Activated naive CD4-positive, alpha-beta T cell treated with anti-CD3 and anti-CD28 coated beads, Interleukin-2, amount 10 ng/mL, durations not matched to agents 7 days and 5 days (primary cell): ENCODE measurements at places on chromosomes 5 and 9.

DNA sequence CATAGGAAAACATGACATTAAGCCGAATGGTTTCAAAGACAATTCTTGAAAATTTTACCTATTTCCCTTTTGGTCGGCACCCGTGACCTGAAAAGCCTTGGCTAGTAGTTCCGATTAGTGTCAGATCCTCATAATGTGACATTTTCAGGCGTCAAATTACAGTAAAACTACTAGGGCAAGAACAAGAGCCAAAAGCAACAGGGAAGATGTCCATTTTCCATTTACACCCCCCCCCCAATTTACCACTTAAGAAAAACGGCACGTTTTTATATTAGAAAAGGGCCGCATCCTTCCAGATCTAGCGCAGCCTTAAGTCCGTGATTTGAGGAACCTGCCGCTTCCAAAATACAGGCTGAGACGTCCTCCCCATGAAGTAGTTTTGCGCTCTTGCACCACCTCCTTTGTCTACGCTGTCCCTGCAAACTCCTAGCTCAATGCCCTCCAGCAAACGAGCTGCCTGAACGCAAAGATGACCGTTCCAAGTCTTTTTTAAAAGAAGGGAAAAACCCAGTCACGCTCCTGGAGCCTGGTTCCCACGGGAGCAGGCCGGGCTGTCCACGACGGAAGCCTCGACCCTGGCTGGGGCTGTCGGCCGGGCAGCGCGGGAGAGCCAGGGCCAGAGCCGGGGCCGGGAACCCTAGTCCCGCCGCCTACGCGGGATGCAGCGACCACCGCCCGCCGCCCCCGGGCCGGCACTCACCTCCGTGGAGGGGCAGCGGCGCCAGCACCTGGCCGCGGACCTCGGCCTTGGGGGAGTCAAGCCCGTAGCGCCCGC lies 616 bp downstream of the RNF130 start:
- no peak for DNase-seq

- peak; percentile 98 for DNase-seq
These were observed at the start of gene TRIM41 for GRCh38 chr5:181223058-181223728. Gene TRIM41, plus strand, starts transcription at chr5:181223281. Its CDS starts 719 bp downstream, at chr5:181224000.

- DNase-seq: no peak
These were observed 217.5 kb upstream of the OTULINL start for GRCh38 chr5:14364096-14364495.

- DNase-seq: no peak
These were observed 62.6 kb downstream of the CFAP77 start for GRCh38 chr9:132472599-132472998.

- DNase-seq: no peak
These were observed 102.3 kb downstream of the NDUFAF2 start for GRCh38 chr5:61047346-61047745.

- DNase-seq: no peak
These were observed 80.3 kb downstream of the HMHB1 start for GRCh38 chr5:143892271-143892670.

GRCh38 chr5:170611449-170612090 lies 107.8 kb downstream of the KCNIP1 start:
- no peak for DNase-seq
